Naive thymus-derived CD4-positive, alpha-beta T cell (primary cell): ENCODE measurements at places on chromosomes 3 and 15.
A peak's percentile ranks its signal among the peaks of the same experiment; 100 is the strongest.

GRCh38 chr3:55487381-55488241 is 505 bp upstream of the WNT5A start:
- no peak for DNase-seq
- no peaks in the 10 kb centered on the region for H3K27me3 ChIP-seq

DNA sequence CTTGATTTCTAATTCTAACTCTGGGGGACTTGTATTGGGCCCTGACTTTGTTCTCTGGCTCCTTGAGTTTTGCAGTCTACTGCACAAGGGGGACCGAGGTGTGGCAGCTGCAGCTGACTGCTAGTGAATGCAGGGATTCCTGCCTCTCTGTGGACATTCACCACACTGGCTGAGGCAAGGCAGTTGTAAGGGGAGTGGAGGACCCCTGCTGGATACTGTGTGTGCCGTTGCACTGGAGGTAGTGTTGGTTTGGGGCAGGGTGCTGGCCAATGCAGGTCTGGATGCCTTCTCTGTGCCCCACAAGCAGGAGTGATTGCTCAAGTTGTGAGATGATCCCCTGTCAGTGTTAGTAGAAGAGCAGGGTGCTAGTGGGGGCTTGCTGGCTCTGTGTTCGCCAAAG is 626.1 kb downstream of the SQOR start:
- no peaks in the 10 kb centered on the region for H3K36me3 ChIP-seq
- H3K4me1 ChIP-seq = no peaks in the 10 kb centered on the region
- no peak for DNase-seq
- H3K27me3 ChIP-seq = no peaks in the 10 kb centered on the region
- H3K4me3 ChIP-seq = no peak overlapping the region
- no peak overlapping the region for H3K27ac ChIP-seq

GRCh38 chr3:189516039-189516438 is 115.2 kb upstream of the TP63 start:
- H3K36me3 ChIP-seq = no peaks in the 10 kb centered on the region
- H3K27me3 ChIP-seq = no peaks in the 10 kb centered on the region
- no peak overlapping the region for H3K4me3 ChIP-seq
- no peaks in the 10 kb centered on the region for H3K4me1 ChIP-seq
- no peak for DNase-seq
- H3K27ac ChIP-seq = no peak overlapping the region

- H3K27ac ChIP-seq = no peak overlapping the region
- no peaks in the 10 kb centered on the region for H3K36me3 ChIP-seq
- DNase-seq = no peak
- no peak overlapping the region for H3K4me3 ChIP-seq
- H3K4me1 ChIP-seq = no peaks in the 10 kb centered on the region
- H3K27me3 ChIP-seq = no peaks in the 10 kb centered on the region
Observed at GRCh38 chr15:54840621-54841398, 355.9 kb downstream of the RSL24D1 start.

GRCh38 chr15:25689592-25689991 is 173.5 kb downstream of the ATP10A start:
- H3K27ac ChIP-seq = no peak overlapping the region
- H3K27me3 ChIP-seq = no peaks in the 10 kb centered on the region
- H3K4me1 ChIP-seq = no peaks in the 10 kb centered on the region
- no peak for DNase-seq
- no peaks in the 10 kb centered on the region for H3K36me3 ChIP-seq

DNA sequence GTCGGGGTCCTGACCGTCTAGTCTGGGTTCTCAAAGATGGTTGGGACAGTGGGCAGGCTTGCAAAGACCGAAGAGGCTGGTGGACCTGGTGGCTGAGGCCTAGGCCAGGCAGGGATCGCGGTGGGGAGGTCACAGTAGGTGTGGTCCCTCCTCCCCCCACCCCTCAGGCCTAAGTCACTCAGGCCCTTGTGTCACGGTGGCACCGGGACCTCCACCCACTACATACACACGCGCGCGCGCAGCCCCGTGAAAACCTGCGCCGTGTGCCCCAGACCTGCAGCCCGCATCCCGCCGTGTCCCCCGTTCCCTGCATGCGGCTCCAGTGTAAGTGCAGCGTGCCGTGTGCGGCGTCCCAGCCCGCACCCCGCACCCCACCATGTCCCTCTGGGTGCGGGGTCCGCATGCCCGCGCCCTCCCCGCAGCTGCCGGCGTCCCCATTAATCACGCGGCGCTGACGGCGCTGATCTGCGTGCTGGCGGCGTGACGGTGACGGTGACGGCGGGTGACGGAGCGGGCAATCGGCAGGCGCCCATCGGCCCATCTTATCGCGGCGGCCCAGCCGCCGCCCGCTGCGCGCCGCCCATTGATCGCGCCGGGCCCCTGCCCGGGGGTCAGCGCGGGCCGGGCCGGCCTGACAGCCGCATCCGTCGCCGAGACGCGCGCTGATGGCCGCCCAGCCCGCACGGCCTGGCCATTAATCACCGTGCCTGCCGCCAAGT is 24.4 kb downstream of the SEC61A1 start:
- DNase-seq = peak; percentile 42
- no peaks in the 10 kb centered on the region for H3K4me1 ChIP-seq
- H3K4me3 ChIP-seq = peak overlapping the region; percentile 53
- peaks cover 44% of the 10 kb centered on the region for H3K36me3 ChIP-seq
- no peaks in the 10 kb centered on the region for H3K27me3 ChIP-seq

DNA sequence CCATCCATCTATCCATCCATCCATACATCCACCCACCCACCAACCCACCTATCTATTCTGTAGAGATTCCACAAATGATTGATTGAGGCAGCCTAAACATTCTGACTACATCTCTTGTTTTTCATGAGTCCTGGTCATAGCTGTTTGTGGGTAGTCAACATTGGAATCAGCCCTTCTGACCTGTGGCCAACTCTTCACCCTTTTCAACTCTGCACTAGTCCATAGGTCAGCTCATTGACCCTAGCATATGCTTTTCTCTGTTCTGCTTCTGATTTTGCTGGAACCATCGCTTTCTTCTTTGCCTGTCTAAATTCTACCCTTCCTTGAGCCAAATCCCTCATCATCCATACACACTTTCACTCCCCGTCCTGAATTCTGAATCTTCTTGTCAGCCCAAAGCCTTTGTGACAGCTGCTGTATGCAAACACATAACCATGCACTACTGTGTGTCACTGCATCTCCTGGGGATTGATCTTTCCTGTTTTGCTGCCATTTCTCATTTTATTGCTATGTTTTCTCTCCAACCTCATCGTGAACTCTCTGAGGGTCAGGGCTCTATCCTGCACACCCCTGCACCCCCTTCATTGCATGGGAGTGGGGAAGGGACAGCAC is 16.8 kb upstream of the KCTD6 start:
- H3K36me3 ChIP-seq = no peaks in the 10 kb centered on the region
- no peak overlapping the region for H3K4me3 ChIP-seq
- DNase-seq = no peak
- H3K27ac ChIP-seq = no peak overlapping the region
- H3K4me1 ChIP-seq = peaks cover 28% of the 10 kb centered on the region

DNA sequence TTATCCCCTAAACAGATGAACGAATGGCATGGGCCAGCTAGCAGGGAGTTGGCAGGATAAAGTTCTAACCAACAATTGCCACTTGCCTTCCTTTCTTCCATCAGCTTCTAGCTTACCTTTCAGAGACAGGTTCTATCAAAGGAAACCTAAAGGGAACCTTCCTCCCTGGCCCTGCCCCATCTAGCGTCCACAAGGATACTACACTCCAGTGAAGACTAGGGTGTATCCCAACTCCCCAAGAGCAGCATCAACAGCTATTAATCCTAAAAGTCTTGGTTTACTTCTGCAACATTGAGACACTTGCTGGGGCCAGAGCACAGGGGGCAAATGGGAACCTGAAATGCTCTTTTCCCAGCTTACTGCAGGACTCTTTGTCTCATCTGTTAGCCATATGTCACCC is 37.0 kb upstream of the TMC3 start:
- no peak overlapping the region for H3K27ac ChIP-seq
- no peak for DNase-seq
- H3K36me3 ChIP-seq = no peaks in the 10 kb centered on the region

DNA sequence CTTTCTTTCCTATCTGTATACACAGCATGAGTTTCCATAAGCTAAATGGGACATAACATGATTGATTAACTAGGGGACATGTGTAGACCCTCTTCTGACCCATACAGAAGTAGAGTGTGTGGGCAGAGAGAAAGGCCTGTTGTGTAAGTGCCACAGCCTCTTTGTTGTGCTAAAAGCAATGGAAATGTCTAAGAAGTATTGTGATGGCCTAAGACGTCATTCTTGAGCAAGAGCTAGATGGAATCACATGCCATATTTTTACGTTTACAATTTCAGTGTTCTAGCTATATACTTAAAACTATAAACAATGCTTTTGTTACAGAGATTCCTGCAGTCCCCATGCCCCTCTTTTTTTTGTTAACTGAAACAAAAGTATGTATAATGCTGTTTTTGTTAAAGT is 61.9 kb downstream of the CD47 start:
- no peak for DNase-seq
- no peak overlapping the region for H3K27ac ChIP-seq
- no peaks in the 10 kb centered on the region for H3K27me3 ChIP-seq
- no peaks in the 10 kb centered on the region for H3K4me1 ChIP-seq
- H3K4me3 ChIP-seq = no peak overlapping the region

DNA sequence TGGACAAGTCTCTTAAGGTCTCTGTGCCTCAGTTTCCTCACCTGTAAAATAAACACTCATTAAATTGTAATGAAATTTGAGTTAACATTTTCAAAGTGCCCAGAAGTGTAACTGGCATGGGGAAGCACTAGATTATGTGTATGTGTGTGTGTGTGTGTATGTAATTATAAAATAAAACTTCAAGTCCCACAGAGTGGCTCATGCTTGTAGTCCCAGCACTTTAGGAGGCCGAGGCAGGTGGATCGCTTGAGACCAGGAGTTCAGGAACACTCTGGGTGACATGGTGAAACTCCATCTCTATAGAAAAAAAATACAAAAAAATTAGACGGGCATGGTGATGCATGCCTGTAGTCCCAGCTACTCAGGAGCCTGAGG is 403.4 kb downstream of the IL5RA start:
- no peaks in the 10 kb centered on the region for H3K36me3 ChIP-seq
- no peak overlapping the region for H3K27ac ChIP-seq
- H3K4me3 ChIP-seq = no peak overlapping the region
- DNase-seq = no peak

- H3K27ac ChIP-seq = no peak overlapping the region
- H3K4me1 ChIP-seq = no peaks in the 10 kb centered on the region
- no peaks in the 10 kb centered on the region for H3K27me3 ChIP-seq
- H3K4me3 ChIP-seq = no peak overlapping the region
- no peaks in the 10 kb centered on the region for H3K36me3 ChIP-seq
Observed at GRCh38 chr3:193940526-193940925, 195.4 kb upstream of the HES1 start.
